ENCODE measurements at places on chromosomes 4 and X. TPM values are rescaled to one million over a fixed set of nuclear protein-coding genes. Genes with fewer than 3 reads are reported as not detected.
A peak's percentile ranks its signal among the peaks of the same experiment; 100 is the strongest.

GRCh38 chr4:151215295-151215694, 61.7 kb upstream of the PRSS48 start:
- peak; percentile 97 for DNase-seq

DNA sequence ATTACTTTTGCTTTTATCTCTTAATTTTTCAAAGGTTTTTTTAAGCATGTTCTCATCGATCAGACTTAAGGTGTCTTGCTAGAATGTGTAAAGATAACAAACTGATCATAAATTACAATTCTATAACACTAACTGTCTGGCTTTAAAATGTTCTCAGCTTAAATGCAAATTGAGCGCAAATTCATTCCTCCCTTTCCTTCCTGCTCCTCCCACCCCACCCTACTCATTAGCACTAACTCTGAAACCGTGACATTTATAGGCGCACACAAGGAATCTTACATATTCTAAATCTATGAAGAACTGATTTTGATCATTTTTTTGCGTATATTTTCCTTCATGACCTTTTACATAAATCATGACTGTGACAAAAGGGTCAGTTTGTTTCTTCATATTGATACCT, 590.0 kb upstream of the DIAPH2 start:
- DNase-seq, result no peak

DNA sequence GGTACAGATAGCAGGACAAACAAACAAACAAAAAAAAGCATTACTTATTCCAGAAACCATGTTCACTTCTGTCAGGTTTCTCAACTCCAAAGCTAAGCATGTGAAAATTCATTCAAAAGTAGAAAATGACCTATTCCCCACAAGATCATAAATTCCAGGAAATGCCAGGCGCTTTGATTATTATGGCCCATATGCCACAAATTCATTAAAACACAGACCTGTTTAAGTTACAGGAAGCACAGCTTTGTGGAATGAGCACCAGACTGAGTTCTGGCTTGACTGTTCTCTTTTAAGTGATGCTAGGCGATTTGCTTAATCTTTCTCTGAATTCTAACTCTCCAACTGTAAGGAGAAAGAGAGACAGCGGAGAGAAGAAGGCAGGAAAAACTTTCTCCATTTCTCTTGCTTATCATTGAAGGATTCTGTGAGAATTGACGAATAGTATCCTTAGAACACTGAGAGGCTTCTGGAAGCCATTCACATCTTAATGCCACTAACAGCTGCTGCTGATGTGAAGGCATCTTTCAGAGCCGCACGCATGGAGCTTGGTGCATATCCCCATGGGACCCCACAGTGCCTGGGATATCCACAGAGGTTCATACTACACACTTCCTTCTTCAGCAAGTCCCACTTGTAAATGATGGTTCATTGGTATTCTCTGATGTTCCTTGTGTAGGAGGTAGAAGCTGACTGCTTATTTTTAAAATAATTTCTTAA, 138.0 kb downstream of the ZNF674 start:
- peak; percentile 11 for DNase-seq

DNA sequence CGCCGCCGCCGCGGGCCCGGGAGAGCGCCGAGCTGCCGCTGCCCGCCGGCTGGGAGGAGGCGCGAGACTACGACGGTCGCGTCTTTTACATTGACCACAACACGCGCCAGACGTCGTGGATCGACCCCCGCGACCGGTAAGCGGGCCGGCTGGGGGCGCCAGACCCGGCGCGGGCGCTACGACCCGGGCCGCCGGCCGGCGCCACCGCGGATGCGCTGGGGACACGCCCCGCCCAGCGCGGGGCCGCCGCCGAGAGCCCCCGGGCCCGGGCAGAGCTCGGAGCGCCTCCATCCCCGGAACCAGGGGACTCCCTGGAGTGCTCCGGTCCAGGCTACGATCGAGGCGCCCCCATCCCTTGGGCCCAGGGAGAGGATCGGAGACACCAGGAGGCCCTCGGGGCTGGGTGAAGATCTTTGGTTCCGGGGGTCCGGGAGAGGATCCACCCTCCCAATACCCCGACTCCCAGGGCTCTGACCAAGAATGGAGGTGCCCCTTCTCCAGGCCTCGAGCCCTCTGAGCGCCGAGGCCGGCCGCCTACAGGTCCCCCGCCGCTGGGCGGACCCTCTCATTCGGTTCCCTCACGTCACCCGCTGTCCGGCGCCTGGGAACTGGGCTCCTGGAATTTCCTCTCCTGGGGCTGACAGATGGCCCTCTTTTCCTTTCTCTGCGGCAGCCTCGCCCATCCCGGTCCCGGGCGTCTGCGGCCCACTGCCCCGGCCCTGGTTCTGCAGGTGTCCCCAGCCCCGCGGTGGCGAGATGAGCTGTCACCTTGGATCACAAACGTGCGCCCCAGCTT, 48.8 kb downstream of the CLDN34 start:
- DNase-seq, result peak; percentile 29

DNA sequence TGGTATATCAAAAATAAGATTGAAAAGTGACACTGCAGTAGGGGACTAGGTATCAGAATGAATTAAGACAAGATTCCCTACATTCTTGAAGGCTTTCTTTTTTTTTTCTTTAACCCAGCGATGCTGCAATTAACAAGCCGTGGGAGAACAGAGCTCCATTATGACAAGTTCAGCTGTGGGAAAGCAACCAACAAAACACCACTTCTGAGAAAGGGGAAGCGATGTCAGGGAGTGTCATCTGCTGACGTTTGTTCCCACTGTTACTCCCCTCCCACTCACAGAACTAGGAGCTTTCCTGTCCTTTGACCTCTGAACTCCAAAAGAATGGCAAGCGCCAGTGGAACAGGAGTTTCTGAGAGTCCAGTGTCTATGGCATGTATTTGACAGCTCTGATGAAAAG, 90.2 kb upstream of the SLITRK2 start:
- no peak for DNase-seq

The TNIP3 gene
- not detected for total RNA-seq
